HL-60 (cell line): ENCODE measurements at places on chromosomes 13 and 19.
A peak's percentile ranks its signal among the peaks of the same experiment; 100 is the strongest.

- DNase-seq: no peak
Observed at GRCh38 chr13:112809332-112810315, 119.8 kb downstream of the ATP11A start.

DNA sequence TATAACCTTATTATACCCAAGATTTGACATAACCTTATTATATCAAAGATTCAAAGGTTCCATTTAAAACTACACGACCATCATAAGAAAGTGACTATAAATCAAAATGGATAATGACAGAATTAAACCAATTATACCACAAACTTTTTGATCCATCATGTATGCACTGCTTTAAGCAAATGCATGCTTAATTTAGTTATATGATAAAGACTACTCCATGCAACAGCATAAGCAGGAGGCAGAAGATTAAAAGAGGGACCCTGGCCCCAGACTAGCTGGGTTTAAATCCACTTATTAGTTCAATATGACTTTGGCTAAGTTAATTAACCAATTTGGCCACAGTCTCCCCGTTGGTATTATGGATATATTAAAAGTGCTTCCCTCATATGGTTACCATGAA, 11.4 kb downstream of the EFNB2 start:
- DNase-seq: no peak

DNA sequence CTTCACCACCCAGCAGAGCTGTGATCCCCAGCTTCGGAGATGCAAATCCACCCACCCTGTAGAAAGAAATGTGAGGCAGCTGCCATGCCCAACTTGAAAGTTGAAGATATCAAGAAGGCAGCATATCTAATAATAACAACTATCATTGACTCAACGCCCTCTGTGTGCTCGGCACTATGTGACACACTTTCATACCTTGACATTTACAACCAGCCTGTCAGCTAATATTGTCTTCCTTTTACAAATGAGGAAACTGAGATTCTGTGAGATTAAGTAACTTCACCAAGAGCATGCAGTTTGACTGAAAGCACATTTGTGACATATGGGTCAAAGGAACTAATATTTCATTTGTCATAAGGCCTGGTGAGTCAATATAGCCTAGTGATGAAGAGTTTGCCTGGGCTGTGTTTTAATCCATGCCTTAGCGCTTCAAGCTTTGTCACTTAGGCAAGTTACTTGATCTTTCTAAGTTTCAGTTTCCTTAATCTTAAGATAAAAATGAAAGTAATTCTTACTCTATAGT, 137.0 kb downstream of the FLT1 start:
- no peak for DNase-seq

GRCh38 chr13:26881154-26881553, 120.6 kb upstream of the GPR12 start:
- no peak for DNase-seq

DNA sequence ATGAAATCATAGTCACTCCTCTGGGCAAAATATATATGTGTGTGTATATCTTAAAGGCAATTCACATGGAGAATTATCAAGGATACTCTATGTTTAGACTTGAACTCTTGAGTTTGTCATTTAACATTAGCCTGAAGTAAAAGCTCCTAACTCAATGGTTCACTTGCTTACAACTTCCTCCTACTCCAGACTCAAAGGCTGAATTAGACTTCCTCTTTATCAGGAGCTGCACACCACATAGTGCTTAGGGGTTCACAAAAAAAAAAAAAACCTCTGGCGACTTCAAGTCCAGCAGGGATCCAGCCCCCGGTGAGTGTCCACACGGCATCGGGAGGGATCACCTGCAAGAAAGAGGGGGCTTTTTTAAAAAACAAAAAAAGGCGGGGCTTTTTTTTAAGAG, 68.2 kb upstream of the LSM14A start:
- peak; percentile 28 for DNase-seq

DNA sequence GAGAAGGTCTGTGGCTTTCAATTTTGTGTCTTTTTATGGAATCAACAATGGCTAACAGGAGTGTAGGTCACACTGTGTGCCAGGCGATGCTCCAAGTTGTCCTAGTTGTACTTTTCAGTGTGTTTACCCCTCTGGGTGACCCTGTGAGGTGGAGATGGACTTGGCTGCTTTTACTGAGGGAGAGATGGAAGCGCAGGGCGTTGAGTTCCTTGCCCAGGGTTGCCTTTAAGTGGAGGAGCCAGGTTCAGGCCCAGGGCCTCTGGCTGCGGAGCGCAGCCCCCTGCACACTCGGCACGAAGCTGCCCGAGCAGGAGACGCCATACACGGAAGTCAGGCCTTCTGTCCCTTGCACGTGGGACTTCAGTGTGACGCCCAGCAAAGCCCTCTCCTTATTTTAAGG, 112.8 kb downstream of the RAB20 start:
- no peak for DNase-seq

DNA sequence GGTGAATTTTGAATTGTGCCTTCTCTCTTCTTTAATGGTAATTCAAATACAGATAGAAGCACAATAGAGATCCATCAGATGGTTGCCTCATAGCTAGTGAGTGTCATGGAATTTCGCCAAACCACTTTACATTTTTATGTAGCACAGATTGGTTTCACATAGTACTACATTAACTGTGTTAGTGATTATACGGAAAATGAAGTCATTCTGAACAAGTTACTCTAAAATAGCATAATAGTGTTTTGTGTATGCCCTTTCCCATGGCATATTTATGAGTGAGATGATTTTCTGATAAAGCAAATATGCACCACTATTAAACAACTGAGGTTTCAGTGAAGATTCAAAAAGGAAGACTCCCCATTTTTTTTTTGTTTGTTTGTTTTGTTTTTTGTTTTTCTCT, 1623.5 kb downstream of the PCDH9 start:
- DNase-seq: no peak

DNA sequence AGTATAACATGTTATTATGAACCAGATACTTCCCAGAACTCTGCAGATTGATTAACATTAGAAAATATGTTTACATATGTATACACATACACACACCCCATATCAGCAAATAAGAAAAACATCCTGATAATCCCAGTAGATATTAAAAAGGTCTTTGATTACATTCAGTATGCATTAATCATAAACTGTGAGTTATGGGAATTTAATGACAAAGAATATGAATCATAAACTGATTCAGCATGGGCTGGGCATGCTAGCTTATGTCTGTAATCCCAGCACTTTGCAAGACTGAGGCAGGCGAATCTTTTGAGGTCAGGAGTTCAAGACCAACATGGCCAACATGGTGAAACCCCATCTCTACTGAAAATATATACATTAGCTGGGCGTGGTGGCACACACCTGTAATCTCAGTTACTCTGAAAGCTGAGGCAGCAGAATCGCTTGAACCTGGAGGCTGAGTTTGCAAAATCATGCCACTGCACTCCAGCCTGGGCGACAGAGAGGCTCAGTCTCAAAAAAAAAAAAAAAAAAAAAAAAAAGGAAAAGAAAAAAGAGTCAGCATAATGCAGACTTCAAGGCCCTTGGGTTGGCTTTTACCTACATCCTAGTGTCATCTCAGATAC, 581.9 kb upstream of the PRR20A start:
- DNase-seq: no peak

GRCh38 chr13:29500386-29500785, 95.1 kb downstream of the SLC7A1 start:
- DNase-seq: no peak

DNA sequence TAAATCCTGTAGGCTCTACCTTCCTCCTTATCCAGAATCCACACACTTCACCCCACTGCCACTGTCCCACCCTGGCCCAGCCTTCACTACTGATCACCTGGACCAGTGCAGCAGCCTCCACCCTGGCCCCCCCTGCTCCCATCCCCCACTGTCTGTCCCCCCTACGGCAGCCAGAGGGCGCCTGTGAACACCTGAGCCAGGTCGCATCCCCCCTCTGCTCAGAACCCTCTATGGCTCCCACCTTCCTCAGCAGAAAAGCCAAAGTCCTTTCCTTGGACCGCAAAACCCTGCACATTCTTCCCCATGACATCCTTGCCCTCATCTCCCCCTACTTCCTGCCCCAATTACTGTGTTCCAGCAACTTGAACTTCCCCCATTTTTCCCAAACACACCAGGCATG, 20.6 kb downstream of the ELAVL3 start:
- DNase-seq: no peak

GRCh38 chr19:3248728-3249326, 24.4 kb downstream of the CELF5 start:
- DNase-seq: no peak

DNA sequence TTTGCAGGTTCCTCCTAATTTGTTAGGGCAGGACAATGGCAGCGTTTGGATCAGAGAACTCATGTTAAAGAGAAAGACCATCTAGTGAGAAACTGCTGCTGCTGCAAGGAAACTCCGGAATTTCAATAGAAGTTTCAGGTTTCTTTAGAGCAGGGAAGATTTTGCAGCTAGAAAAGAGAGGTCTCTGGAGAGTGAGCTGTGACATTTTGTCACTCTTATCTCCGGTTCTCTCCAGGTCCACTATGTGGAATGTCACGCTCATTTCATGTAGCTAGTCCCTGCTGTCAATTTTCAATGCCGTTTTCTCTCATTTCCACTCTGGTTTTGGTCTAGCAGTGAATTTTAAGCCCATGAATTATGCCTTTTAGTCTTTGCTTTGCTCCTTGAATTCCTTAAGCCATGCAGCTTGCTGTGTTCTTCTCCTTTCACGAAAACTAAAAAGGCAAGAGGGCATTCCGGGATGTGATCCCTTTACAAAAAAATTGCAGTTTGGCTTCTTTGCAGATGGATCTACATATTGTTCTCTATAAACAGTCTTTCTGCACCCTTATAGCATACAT, 46.7 kb upstream of the POSTN start:
- DNase-seq: no peak

DNA sequence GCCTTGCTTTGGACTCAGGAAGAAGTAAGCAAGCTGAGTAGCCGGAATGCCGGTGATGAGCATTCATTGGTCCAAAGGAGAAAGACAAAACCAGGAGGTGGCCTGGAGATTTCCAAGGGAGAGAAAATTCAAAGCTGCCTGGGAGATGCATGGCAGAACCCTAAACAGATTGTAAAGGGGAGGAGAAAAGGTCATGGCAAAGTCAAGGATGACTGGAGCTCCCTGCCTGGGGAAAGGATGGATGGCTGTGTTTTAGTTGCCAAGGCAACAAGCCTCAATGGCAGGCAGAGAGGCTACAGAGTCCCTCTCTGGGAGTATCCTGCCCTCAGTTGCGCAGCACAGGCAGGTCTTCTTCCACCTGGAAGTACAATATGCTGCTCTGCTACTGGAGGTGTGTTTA, 134.0 kb downstream of the ENOX1 start:
- DNase-seq: no peak

GRCh38 chr19:6529937-6530385, 865 bp upstream of the TNFSF9 start:
- DNase-seq: no peak

- peak; percentile 23 for DNase-seq
Observed at GRCh38 chr19:10374931-10375330, 5.4 kb downstream of the TYK2 start.

GRCh38 chr19:2236064-2236313, 140 bp downstream of the PLEKHJ1 start:
- no peak for DNase-seq

DNA sequence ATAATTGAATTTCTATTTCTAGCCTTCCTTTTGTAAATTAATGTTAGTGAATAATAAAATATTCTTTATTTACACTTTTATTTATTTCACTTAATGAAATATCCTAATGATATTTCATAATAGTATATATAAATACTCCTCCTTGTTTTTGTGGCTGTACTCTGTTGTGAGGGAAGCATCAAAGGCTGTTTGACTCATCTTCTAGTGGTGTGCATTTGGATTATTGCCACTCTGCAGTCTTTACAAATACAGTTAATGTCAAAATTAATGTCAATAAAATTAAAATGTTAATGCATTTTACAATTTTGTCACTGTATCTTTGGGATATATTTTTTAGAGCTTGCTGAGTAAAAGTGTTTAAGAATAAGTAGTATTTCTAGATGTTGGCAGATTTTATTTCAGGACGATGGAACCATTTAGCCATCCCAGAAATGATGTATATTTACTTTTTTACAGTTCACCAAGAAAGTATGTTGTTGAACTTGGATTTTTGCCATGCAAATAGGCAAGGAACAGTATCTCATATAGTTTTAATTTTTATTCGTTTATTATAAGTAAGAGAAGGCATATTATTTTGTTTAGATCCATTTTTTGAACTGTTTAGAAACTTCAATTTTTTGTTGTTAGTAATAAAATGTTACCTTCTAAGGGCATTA, 281.2 kb upstream of the SLITRK6 start:
- no peak for DNase-seq

GRCh38 chr19:40754611-40755247, 3.7 kb downstream of the SNRPA start:
- DNase-seq: no peak

GRCh38 chr13:39486758-39487157, 116.2 kb downstream of the LHFPL6 start:
- DNase-seq: no peak

DNA sequence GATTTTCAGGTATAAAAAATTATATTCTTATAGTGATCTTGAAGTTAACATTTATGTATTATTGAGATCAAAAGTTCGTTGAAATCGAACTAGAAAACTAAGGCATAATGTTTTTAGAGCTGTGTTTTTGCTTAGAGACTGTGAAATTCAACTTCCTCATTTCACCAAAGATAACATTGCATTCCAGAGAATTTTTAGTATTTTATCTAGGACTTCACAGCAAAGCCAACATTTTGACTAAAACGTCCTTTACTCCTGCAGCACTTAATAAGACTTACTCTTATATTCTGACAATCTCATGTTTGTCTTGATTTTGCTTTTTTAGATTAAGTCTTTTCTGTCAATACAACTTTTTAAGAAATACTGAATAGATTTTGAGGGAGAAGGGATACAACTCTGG, 4.7 kb downstream of the KCTD4 start:
- no peak for DNase-seq

GRCh38 chr13:90498096-90498495, 849.4 kb upstream of the MIR17HG start:
- DNase-seq: no peak

- no peak for DNase-seq
Observed at GRCh38 chr13:26888632-26889031, 128.0 kb upstream of the GPR12 start.

- peak; percentile 68 for DNase-seq
Observed at GRCh38 chr13:46403851-46404732, 17.0 kb upstream of the RUBCNL start.

DNA sequence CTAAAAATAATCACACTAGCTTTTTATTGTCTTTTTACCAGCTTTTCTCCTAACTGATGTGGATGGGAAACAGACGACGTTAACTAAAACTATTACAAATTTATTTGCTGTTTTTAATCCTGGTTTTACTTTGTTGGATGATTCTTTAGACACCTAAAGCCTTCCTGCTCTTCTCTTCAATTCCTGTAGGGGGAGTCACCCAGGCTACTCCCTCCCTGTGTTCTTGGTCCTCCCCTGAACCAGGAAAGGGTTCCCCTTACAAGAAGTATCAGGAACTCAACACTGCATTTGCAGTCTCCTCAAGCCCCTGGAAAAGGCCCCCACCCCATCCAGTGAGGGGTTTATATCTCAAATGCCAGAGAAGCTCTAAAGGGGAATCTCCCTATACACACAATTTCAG, 206.1 kb downstream of the SUCLA2 start:
- no peak for DNase-seq

GRCh38 chr13:50529154-50529882, 314.2 kb downstream of the DLEU7 start:
- DNase-seq: no peak
